ENCODE measurements at places on chromosomes 11 and 22. TPM values are rescaled to one million over a fixed set of nuclear protein-coding genes. Genes with fewer than 3 reads are reported as not detected.
A peak's percentile ranks its signal among the peaks of the same experiment; 100 is the strongest.

DNA sequence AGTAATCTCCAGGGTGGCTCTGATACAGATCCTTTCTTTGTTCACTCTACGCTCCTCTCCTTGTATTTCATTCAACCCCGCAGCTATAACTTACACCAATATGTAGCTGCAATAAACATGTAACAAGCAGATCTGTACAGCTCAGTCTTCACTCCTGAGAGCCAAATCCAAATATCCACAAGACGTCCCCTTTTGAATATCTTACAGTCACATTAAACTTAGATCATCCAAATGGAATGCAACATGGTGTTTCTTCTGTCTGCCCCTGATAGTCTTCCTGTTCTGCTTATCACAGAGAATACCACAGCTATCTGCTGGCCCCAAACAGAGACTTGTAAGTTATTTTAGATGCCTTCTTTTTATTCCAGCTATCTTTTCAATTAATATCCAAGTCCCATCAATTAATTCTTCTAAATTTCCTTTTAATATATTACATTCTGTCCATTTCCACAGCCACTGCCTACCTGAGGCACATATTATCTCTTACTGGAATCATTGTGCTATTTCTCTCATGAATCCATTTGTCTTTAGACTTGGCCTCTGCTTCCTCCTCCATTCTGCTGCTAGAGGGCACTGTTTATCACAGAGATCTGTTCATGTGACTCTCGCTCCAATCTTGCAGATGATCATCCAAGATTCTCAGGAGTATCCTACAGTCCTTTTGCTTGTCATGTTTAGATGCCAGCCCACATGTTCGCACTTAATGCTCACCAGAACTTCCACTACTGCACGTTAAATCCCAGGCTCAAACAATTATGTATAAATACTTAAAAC is 908.6 kb downstream of the NTM start:
- DNase-seq: no peak

GRCh38 chr22:50247748-50248147 is 2.9 kb upstream of the TUBGCP6 start:
- peak; percentile 67 for DNase-seq

DNA sequence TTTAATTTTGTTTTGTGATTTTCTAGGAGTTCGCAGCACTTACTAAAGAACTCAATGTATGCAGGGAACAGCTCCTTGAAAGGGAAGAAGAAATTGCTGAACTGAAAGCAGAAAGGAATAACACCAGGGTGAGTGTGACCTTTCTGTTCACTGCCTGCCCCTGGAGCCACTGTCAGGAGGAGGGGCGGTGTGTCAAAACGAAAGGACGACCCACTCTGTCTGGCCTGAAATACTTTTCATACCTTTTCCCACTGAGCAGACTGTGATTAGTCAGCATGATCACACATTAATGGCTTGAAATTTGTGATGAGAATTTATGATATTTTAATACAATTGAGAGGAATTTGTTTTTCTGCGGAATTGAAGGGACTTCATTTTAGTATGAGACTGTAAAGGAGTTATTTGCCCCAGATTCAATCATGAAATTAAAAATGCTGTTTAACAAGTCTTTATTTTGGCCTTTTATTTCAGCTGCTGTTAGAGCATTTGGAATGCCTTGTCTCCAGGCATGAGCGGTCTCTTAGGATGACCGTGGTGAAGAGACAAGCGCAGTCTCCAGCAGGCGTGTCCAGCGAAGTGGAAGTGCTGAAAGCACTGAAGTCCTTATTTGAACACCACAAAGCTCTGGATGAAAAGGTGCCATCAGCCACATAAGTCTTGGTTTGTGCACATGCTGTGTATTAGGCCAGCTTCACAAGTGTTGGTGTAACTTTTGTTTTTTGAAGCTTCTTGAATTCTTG is 54.1 kb downstream of the PPFIA1 start:
- no peak for DNase-seq

THAP7 gene
- total RNA-seq: 18.1 TPM

TMPRSS6 gene
- 3.1 TPM for total RNA-seq

MMP26 gene
- not detected for total RNA-seq
